ENCODE measurements at places on chromosomes 6 and 20.
A peak's percentile ranks its signal among the peaks of the same experiment; 100 is the strongest.

GRCh38 chr6:30885999-30886896 lies 1.9 kb downstream of the DDR1 start:
- peak; percentile 87 for DNase-seq

DNA sequence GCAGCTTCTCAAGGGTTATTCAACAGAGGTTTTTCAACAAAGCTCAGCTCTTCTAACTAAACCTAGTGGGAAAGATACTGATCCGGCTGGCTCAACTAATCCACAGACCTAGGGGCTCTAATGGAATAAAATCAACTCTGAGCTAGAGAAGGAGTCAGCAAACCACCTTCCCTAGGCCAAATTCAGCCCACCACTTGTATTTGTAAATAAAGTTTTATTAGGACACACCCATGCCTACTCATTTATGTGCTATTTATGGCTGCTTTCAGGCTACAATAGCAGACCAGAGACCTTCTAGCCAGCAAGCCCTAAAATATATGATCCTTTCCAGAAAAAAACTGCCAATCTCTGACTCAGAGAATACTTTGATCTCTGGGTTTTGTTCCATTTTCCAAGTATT lies 6.0 kb upstream of the RAB22A start:
- DNase-seq: no peak

DNA sequence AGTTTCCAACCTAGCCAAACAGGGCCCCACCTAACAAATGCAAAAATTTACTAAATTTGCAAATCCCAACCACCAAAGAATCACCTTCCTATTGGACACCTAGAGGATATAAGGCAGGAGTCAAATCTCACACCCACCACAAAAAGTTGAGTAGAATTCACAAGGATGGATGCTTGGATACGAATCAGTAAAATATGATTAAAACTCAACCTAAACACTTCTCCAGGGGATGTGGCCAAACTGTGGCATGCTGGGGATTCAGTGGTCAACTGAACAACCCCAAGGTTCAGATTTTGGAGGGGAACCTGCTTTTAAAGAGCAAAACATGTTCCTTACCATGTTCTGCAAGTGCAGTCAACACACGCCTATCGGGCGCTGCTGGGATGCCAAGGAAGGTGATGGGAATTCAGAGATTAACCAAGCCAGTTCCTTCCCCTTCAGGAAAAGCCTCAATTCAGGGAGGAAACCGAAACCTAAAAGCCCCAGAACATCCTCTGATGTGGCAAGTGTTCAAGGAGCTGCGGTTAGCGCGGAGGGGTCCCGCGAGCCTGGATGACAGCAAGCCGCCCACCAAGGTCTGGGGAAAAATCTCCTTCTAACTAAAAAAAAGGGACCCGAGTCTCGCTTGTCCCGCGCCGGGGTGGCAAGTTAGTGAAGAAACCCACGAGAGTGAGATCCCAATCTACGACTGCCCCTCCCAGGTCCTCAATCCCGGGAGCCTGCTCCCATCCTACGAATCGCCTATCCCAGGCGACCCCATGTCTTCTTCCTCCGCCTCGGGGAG lies 902 bp downstream of the SAMHD1 start:
- no peak for DNase-seq

DNA sequence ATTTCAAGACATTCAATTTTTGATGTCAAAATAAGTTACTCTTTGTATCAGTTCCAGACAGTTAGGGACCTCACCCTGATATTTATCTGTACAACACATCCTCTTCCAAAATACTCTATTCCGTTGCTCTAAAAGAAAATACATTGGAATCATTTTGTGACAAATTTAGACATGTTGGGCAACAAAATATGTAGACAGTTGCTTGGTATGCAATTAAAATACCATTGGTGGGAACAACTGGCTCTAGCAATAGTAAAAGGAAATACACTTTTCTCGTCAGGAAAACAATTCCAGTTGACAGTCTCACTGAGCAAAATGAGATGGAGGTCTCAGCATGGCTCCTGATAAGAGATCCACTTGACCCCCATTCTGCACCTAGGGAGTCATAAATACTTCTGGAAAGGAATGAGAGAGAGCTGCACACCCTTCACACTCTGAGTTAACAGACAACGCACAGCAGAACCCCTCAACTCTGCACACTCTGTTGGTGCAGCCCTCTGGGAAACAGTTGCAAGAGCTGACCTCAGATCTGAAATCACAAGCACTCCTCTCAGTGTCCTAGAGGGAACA lies 171.3 kb upstream of the NT5E start:
- no peak for DNase-seq

DNA sequence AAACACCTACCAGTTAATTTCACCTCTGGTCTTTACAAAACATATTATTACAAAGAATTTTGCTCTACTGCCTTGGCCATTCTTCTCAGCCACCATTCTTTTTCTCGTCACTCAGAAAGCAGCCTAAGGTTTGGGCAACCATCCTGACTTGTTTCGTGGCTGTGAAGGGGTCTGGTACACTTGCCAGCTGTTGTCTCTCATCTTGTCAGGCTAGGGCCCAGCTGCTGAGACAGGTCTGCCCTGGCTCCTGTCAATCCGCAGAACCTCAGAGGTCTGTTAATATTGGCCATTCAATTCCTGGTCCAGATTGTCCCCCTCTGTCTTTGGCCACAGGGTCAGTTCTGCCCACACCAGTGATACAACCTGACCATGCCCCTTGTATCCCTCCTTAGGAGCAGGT lies 197.7 kb downstream of the UBE3D start:
- no peak for DNase-seq

DNA sequence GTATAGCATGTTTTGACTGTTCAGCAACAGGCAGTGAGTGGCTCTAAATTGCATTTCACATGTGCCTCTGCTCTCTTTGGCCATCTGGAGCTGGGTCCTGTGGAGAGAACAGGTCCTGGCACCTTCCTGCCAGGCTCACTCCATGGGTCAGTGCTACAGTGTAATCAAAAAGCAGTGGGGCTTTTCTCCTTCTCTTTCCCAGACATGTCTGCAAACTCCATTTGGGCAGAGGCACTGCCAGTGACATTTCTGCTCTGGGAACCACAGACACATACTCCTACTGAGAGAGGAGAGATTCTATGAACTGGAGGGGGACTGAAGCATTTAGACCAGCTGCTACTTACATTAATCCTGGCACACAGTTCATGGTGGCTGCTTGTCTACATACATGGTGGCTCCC lies 68.3 kb upstream of the TRAF3IP2 start:
- no peak for DNase-seq

DNA sequence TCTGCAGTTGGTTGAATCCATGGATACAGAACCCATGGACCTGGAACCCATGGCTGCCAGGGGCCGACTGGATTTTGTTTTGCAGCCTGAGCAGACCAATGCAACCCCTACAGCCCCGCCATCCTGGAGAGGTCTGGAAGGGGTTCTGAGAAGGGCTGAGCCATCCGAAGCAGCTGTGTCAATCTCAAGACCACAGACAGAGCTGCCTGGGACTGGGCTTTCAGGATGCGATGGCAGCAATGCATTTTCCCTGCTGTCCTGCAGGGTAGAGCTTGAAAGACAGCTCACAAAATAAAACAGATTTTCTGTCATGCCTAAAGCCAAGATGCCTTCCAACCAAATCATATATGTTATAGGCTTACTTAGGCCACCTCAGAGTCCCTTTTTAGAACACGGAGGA lies 125.8 kb upstream of the NXT1 start:
- no peak for DNase-seq

DNA sequence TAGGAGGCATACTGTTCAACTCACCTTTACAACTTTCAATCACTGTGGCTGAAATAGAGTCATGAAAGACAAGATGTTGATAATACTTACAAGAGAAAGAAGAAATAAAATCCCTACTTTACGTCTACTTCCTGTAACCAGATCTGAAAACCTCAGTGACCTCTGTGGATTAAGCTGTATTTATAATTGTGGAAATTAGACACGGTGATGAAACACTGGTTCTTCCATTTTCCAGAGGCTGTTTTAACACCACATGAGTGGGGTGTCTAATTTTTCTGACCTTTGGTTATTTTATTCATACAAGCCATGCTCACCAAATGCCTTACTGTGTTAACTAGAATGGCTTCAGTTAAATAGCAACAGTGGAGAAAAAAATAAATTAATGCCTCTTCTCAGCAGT lies 58.5 kb upstream of the HIVEP1 start:
- no peak for DNase-seq

DNA sequence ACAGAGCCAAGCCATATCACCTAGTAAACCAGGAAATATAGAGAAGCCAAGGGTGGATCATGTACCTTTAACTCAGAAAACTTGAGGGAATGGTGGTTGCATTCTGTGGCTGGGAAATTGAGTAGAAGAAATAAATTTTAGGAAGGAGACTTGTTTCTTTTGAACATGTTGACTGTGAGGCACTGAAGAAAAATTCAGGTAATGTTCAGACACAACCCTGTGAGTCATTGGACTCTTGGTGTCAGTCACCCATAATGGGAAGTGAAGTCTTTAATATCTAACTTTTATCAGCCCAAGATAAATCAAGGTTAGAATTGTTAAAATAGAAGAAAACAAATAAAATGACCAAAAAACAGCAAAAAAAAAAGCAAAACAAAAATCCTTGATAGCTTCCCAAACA lies 98.8 kb upstream of the GRIK2 start:
- DNase-seq: no peak

DNA sequence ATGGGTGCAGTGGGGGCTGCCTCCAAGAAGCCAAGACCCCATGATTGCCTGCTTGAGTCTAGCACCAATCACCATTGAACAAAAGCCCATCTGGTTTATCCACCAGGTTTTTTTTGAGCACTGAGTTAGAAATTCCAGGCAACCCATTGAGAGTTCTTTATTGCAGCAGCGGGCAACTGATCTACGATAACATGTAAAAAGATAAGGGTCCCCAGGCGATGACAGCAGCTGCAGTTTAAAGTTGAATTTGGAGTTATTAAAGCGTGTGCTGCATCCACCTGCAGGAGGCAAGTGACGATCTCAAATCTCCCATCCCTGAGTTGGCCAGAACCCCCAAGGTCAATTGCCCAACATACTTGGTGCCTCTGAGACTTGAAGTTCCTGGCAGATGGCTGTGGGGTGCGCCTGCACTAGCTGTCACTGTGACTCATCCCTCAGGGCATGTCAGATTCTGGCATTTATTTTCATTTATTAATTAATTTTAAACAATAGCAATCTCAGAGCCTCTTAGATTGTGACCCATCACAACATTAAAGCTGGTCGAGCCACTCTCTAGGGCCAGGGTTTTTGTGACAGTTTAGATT lies 290.4 kb upstream of the SULF2 start:
- no peak for DNase-seq

DNA sequence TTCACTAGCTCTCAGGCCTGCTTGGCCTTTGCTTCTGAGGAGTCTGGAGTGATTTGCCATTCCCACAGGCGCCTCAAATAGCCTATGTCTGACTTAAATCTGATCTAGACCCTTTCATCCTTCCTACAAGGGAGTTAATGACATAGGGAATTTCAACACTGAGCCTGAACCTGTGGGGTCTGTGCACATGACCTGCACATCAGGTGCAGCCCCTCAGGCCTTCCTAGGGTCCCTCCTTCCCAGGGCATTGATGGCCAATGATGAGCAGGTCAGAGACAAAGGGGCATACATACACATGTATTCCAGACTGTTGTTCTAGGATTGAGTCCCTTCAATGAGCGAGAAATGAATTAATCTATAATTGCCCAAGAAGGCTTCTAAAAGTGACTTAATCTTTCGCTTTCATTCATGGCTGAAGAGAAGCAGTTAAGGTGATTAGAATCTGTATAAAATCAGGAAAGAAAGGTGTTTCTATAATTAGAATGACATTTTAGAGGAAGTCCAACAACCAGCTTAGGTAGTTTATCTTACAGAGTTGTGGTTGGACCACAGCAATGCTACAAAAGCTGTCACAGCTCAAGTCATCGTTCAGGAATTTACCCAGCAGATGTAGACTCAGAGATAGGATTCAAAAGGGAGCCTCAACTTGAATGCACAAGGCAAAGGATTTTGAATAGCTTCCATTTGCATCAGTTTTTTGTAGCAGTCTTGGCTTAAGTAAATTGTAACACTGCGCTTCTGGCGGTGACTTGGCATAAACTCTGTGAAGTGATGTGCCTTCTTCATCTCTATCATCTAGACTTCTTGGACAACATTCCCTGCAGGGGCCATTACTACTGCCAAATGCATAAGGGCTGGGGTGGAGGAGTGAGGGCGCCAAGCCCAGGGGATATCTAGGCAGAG lies 27.0 kb upstream of the TBC1D7 start:
- no peak for DNase-seq

DNA sequence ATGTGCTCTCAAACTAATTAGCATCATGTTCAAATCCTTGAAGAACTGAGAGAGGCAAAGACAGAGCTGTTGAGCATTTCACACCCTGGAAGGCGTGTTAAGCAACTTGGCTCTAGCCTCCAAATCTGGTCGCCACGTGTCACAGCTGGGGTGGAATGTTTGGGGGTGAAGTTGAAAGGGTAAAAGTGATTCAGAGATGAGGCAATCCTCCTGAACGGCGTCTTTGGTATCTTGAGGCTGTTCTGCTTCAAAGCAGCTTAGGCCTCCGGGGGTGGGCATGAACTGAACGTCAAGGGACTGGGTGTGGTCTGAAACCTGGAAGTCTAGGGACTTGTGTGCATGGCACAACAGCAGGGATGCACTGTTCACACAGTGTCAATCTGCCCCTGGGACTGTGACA lies 62.3 kb downstream of the TRAM2 start:
- DNase-seq: no peak

DNA sequence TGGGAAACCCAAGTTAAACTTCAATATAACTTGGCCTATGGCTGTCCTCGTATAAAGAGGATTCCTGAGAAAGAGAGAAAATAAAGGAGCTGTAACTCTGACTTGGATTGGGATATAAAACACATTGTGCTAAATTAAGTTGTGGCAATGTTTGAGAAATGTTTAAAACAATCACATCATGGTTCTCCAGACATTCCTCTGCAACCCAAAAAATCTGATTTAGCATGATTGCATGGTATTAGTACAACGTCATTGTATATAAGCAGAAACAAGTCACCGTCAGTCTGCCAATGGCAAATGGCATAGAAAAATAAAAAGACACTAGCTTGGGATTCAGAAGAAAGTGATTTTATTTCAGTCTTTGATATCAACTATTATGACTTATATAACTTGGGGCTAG lies 140.2 kb upstream of the FAM83B start:
- DNase-seq: no peak

Measured in H1 (cell line).